Jurkat, Clone E6-1 (cell line): ENCODE measurements at places on chromosomes 3 and 15.

- no peak for DNase-seq
These were observed 797.6 kb downstream of the ROBO2 start for GRCh38 chr3:77837456-77838025.

GRCh38 chr3:6860954-6861624 is at the start of gene GRM7:
GRM7 (plus strand) TSS chr3:6861115.
- no peak for DNase-seq

- peak; percentile 32 for DNase-seq
These were observed 21.4 kb downstream of the ROPN1B start for GRCh38 chr3:125990253-125990970.

GRCh38 chr3:180250172-180250571 is 213.4 kb upstream of the PEX5L start:
- DNase-seq, result no peak

DNA sequence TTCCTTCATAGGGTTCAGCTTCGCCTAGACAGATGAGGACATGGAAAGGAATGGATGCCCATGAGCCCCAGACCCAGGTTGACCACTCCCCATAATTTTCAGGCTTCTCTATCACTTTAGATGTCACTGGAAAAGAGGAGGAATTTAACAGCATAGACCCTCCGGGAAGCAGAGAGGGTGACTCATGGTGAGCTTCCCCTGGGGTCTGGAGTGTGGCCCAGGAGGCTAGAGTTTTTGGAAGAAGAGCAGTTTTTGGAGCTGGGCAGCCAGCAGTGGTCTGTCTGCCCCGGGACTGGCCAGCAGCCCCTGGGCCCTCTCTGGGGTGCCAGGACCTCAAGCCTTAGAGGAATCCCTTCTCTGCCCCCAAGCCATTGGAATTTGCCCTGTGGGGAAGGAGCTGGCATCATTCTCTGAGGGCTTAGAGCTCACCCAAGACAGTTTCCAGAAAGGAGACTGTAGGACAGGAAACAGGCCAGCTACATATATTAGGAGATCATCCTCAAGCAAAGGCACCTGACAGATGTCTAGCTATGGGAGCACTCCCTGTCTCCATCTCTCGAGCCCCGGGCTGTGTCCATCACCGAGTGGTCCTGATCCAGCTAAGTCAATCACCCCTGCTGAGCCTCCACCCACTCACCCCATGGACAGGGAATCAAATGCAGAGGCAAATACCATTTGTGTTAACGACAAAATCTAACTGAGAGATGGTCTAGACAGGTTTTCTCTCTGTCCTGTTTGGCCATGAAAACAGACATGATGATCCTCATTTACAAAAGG is 67.3 kb downstream of the MEGF11 start:
- DNase-seq, result no peak

GRCh38 chr3:193508108-193508507 is 46.6 kb downstream of the ATP13A4 start:
- no peak for DNase-seq

DNA sequence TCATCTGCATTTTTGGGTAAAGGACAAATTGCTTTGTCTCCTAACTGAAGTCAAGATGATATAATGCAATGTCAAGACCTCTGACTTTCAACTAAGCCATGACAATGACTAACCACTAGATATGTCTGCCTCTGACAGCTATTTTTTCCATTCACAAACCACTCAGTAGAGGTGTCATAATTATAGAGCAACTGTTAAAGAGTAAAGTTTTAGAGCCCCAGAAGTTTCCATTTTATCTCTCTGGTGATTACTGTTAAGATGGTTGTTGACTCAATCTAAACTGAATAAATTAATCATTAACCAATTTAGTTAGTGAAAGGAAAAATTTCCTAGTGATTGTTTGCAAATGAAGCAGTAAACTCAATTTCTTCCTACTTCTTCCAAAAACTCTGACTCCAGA is 779.9 kb downstream of the GRM7 start:
- no peak for DNase-seq

DNA sequence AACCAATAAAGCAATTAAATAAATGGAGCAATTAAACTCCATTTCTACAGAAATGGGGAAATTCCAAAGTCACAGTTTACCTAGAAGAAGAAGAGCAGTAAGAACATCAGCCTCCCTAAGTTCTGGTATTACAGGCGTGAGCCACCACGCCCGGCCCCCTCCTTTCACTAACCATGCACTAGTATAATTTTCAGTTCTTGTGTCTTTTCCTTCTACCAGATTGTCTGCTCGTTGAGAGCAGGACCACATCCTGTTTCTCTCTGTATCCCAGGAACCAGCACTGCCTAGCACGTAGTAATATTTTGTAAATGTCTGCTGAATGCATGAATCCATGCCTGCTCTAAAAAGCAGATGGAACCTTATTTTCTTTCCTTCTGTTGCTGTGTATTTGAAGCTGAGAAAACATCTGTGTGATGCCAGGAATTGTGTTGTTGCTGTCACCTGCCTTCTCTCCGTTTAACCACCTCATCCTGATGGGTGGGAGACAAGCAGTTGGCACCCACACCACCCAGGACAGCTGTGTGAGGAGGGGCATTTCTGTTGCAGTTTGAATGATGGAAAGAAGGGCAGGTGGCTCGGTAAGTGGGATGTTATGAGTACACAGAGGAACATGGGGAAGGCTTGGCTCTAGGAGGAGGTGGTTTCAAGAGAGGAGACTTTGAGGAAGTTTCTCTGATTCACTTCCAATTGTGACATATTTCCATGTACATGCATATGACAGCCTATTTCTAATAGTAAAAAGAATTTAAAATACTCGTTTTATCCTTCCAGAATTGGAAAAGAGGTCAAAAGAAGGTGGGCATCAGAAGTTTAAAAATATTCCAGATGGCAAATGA is 30.1 kb downstream of the PXYLP1 start:
- peak; percentile 78 for DNase-seq
